NCI-H187 treated with DMSO at 0.1 percent for 48 hours (cell line): ENCODE measurements at places on chromosomes 7 and 10.

DNA sequence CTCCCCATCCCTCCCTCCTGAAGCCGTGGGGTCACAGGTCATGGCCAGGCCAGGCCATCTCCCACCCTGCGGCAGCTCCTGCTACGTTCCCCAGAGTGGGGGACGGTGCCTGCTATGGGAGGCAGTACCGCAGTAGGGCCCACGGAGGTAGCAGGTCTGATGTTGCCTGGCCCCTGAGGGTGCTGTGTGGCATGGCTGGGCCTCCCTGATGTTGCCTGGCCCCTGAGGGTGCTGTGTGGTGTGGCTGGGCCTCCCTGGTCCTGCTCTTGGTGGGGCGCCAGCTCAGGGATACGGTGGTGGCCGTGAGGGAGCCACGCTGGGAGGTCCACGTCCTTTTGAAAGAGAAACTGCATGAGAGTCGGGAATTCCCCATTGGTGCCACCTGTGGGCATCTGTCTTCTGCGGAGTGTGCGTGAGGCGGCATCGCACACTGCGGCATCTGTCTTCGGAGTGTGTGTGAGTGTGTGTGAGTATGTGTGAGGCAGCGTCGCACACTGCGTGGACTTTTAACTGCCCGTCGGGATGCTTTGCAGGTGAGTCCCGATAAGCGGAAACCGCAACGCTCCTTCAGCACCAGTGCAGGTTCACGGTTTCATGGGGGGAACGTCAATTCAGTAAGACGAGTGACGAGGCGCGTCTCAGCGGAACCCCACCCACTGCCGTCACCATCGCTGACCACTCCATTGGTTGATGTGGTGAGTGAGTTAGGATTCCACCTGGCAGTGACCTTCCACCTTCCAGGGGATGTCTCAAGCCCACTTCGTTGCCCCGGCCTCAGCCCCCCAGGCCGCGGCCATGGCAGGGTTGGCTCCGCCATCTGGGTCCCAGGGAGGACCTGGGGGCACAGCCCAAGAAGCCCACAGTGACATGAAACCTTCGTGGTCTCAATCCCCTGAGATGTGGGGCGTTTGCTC is 51.2 kb upstream of the CFAP46 start:
- DNase-seq, result no peak

DNA sequence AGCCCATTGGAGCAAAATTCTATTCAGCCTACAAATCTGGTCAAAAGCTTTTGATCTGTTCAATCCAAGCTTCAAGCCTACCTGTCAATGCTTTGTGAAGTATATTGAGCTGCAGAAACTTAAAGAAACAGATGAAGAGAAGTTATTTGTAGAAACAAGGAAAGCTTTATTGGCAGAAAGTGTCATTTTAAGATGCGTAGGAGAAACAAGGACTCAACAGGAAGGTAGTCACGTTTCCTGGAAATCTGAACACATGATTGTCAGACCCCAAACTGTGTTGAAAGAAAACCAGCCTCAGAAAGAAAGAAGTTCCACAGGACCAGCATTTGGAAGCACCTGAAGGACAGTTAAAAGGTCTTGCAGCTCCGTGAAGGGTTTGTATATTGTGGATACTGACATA is 34.8 kb upstream of the PURB start:
- no peak for DNase-seq

DNA sequence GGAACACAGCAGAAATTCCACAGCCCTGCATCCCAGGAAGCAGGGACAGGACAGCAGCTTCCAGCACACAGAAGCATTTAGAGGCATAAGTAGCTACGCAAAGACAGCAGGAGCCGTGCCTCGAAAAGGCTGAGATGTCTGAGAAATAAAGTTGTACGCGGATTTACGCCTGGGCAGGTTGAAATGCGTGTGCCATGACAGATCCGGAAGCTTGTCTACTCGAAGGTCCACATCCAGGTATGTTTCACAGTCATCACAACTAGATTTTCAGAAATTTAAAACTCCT is 26.1 kb downstream of the DIP2C start:
- no peak for DNase-seq

GRCh38 chr10:29861811-29862505 is 197.4 kb downstream of the JCAD start:
- no peak for DNase-seq

GRCh38 chr10:29522061-29522855 is 112.5 kb downstream of the SVIL start:
- DNase-seq, result no peak

- no peak for DNase-seq
These were observed 73.4 kb downstream of the LHPP start for GRCh38 chr10:124534826-124535601.

DNA sequence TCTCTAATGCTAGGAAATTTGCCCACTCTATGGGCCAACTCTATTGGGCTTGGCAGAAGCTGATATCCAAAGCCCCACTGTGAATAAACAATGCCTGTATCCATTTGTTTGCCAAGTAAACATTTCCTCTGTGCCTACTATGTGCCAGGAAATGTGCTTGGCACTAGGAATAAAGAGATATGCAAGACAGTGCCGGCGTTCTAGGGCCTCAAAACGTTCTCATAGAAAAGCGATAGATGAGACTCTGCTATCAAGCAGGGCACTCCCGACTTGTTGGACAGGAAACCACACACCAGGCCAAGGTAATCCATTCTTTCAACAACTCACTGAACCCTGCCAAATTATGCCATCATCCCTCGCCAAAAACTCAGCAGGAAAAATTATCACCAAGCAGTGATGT is 196.7 kb downstream of the IPMK start:
- no peak for DNase-seq

- no peak for DNase-seq
These were observed 244.0 kb downstream of the EBF3 start for GRCh38 chr10:129719889-129720590.

- DNase-seq, result no peak
These were observed 48.4 kb downstream of the SHH start for GRCh38 chr7:155763691-155764437.

- DNase-seq, result no peak
These were observed 207.0 kb upstream of the PPP2R2D start for GRCh38 chr10:131693766-131694165.

DNA sequence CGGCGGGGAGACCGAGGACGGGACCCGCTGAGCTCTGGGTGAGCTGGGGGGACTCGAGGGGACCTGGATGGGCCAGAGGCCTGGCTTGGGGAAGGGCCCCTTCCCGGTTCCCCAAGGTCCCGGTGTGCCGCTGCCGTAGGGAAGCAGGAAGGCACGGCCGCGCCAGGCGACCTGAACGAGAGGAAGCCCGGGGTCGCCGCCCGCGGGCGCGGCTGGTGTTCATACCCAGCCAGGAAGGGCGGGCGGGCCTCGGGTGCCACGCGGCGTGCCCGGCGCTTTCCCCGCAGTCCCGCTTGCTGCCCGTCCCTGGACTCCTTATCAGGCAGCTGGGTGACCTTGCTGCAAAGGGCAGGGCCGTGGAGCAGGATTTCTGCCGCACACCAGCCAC is 38.0 kb downstream of the ZNF777 start:
- no peak for DNase-seq

- no peak for DNase-seq
These were observed 9.8 kb upstream of the OGA start for GRCh38 chr10:101827919-101828600.

- DNase-seq, result no peak
These were observed 191.2 kb upstream of the PRSS1 start for GRCh38 chr7:142557971-142558582.

DNA sequence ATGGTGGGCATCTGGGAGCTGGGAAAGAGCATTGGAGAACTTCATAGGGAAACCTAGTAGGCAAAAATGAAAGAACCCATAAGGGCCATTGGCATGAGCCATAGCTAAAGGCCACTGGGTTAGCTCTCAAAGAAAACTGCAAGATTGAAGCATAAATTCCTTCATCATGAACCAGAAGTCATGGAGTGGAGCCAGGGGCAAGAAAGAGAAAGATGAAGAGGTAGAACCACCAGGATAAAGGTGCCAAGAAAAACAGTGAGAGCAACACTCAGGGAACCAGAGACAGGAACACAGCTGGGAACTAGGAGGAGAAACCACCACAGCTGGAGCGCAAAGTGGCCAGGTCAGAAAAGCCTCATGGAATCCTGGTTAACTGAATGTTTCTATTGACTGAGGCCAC is 11.5 kb upstream of the SGMS1 start:
- no peak for DNase-seq

DNA sequence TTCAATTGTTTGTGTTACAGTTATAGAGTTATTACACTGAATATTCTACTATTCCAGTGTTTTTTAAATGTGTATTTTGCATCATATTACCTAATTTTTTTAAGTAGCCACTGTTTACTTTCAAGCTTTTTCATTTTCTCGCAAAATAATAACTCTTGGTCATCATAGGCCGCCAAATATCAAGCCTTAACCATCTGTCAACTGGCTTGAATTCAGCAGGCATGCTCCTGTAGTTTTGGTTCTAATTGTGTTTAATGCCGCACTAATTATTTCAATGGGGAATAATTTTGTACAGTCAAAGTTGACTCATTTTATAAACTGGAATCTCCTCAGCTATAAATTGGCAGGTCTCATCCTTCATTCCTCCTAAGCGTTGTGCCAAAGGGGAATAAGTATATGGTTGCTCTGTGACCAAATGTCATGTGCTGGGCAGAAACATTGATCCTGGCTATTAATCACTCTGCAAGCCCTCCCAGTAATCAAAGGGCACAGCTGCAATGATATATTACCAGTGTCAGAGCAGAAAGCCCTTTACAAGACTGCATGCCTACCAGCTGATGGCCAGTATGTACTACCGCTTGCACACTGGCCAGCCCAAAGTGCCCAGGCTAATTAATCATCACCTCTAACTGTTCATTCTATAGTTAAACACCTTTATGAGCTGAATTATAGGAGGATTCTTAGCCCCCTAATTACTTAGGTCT is 74.8 kb downstream of the SKAP2 start:
- DNase-seq, result no peak

- DNase-seq, result peak; percentile 20
These were observed 10.3 kb upstream of the ANKRD7 start for GRCh38 chr7:118214051-118214832.

- no peak for DNase-seq
These were observed 110.4 kb downstream of the CUX1 start for GRCh38 chr7:101927802-101928201.

GRCh38 chr10:130218936-130219335 is 82.7 kb downstream of the GLRX3 start:
- no peak for DNase-seq

- no peak for DNase-seq
These were observed 167.3 kb downstream of the EGFR start for GRCh38 chr7:55185941-55186609.

- DNase-seq, result no peak
These were observed 213.7 kb downstream of the TWIST1 start for GRCh38 chr7:18903695-18904094.

DNA sequence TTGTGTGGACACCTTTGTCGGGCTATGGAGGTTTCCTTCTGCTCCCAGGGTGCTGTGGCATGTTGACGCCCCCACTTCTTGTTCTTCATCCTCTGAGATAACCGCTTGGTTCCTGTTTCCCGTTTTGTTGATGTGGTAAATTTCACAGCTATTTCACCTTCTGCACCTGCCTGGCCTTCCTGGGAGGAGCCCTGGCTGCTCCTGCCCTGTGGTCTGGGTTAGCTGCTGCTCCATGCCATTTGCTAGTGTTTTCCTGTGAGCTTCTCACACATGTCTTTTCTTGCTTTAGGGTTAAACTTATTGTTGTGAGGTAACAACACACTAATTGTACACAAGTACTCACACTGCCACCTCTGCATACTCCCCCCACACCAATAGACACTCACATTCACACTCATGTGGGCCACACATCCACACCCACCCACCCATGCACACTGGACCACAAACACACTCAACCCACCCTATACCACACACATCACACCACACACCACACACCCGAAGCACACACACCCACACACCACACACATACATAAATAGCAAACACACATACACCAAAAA is 46.5 kb upstream of the MSMB start:
- no peak for DNase-seq

GRCh38 chr10:4775808-4776207 is 50.2 kb upstream of the AKR1E2 start:
- DNase-seq, result no peak

- DNase-seq, result no peak
These were observed 176.7 kb downstream of the ADARB2 start for GRCh38 chr10:1560535-1561192.

DNA sequence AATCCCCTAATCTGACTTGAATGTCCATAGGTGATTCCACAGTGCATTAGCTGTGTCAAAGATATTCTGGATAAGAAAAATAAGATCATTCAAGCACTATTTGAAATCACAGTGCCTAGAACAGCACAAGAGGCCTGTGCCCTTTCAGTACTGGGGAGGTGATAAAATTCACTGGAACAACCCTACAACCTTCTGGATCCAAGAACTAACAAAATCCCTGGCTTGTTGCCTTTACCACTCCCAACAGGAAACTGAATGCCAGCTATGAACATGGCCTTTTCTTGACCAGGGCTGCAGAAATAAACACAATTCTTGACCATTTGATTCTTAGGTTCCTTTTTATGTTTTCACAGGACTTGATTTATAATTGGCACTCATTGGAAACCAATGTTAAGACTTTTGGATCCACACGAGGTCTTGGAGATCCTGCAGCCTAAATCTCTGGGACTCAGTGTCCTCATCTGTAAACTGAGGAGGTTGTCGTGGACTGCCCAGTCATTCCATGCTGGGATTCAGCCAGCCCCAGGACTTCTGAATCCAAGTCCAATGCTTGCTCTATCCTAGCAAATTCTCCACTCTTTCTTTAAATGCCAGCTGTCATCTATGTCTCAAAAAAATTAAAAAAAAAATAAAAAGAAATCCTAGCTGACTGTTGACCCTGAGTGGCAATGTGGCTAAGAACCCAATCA is 624.7 kb downstream of the KCNMA1 start:
- DNase-seq, result no peak

- DNase-seq, result no peak
These were observed 260.7 kb upstream of the PRKCQ start for GRCh38 chr10:6840766-6841165.

- no peak for DNase-seq
These were observed 72.5 kb downstream of the CUL2 start for GRCh38 chr10:35017608-35018007.

GRCh38 chr10:114773197-114773532 is 48.4 kb upstream of the FHIP2A start:
- DNase-seq, result no peak

DNA sequence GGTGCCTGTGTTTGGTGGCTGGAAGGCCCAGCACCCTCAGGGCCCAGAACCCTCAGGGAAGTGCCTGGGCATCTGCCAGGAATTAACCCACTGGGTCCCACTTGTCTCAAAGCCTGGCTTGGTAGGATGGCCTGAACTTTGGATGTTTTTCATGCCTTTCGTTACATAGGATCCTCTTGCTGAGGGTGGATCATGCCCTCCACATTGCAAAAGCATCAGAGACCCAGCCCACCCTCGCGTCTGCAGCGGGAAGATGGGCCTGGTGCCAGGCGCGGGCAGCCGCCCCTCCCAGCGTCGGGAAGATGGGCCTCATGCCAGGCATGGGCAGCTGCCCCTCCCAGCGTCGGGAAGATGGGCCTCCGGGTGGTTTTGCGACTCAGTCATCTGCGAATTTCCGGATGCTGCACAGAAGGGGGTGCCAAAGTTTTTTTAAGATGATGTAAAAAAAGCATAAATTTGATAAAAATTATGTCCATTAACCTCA is 51.9 kb upstream of the PRKAR1B start:
- DNase-seq, result no peak
